ENCODE measurements at places on chromosomes 2 and 18. TPM values are rescaled to one million over a fixed set of nuclear protein-coding genes. Genes with fewer than 3 reads are reported as not detected.
A peak's percentile ranks its signal among the peaks of the same experiment; 100 is the strongest.

DNA sequence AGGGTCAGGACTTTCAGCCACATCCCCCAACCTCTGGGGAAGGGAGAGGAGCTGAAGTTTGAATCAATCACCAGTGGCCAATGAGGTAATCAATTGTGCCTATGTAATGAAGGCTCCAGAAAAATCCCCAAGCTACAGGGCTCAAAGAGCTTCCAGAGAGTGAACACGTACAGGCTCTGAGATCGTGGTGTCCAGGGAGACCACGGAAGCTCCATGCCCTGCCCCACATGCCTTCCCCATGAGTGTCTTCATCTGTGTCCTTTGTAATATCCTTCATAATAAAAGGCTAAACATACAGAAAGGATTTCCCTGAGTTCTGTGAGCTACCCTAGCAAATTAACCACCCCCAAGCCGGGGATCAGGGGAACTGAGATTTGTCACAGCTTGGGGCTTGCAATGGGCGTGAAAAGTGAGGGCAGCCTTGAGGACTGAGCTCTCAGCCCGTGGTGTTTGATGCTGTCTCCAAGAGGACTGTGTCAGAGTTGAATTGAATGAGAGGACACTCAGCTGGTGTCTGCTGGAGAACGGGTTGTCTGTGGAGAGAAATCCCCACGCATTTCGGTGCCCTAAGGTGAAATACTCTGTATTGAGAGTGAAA lies 25.5 kb upstream of the TUBB6 start:
- peaks cover 8% of the 10 kb centered on the region for H3K4me1 ChIP-seq
- H3K4me3 ChIP-seq = no peak overlapping the region
- no peaks in the 10 kb centered on the region for H3K36me3 ChIP-seq
- DNase-seq = no peak

The ERBB4 gene
- total RNA-seq = 1.6 TPM

- no peak overlapping the region for H3K4me3 ChIP-seq
- peaks cover 43% of the 10 kb centered on the region for H3K4me1 ChIP-seq
- H3K36me3 ChIP-seq = no peaks in the 10 kb centered on the region
- no peak overlapping the region for H3K27ac ChIP-seq
- no peak for DNase-seq
Observed at GRCh38 chr2:98498703-98499440, 54.2 kb downstream of the INPP4A start.

The CIDEA gene
- total RNA-seq = not detected

DNA sequence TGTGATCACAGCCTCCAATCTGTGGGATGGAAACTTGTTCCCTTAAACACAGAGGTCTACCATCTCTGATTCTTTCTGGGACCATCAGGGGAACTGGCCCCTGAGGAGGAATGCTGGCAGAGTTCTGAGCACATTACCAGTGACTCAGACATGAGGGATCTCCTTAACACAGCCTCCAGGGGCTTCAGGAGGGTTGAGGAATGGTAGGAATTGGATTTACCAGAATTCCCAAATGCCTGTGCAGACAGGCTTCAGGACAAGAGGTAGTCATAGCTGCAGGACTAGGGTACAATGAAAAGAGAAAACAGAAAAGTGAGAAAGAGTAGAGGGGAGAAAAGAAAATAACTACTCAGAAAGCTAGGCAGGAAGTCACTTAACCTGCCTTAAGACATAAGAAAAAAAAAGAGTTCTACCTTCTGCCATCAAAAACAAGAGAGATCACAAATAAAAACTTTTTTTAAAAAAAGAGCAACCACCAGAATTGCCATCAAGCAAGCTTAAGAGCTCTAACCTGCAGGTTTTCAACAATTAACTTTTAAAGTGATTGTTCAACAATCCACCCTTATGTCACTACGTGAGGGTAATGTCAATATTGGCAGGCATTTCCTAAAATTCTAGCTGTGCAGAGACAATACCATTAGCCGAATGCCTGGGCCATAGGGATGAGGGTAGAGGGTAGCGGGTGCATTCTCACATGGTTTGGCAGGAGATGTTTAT lies 524.4 kb downstream of the BCL11A start:
- no peak overlapping the region for H3K27ac ChIP-seq
- no peak for DNase-seq
- no peaks in the 10 kb centered on the region for H3K27me3 ChIP-seq

The MYCN gene
- 0.25 TPM for total RNA-seq

- H3K4me1 ChIP-seq = peaks cover 10% of the 10 kb centered on the region
- no peaks in the 10 kb centered on the region for H3K27me3 ChIP-seq
- H3K36me3 ChIP-seq = no peaks in the 10 kb centered on the region
Observed at GRCh38 chr2:43170405-43171105, 55.9 kb downstream of the ZFP36L2 start.

The KATNAL2 gene
- 2.7 TPM for total RNA-seq

DNA sequence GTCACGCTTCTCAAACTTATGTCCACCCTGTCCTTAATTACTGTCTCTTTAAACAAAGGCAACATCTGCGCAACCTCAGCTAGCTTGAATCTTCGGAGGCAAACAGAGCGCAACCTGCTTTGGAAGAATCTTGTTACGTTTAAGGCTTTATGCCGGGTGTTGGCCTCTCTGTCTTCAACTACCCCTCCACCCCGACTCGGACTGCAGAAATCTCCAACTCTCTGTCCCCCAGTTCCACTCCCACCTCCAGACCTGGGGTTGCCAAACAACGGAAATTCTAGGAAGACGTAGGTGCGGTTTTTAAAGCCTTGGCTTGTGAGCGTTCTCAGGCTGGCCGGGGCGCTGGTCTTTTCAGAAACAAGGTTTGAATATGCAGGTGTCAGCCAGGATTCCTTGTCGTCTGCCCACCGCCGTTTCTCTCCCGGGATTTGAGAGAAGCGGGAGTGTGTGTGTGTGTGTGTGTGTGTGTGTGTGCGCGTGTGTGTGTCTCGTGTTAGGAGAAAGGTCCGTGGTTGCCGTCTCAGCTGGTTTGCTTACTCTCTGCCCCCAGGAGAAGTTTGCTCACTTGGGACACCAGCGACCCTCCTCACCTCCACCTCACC lies 1.1 kb upstream of the ONECUT2 start:
- peaks cover 34% of the 10 kb centered on the region for H3K4me1 ChIP-seq
- DNase-seq = no peak
- peaks cover 89% of the 10 kb centered on the region for H3K27me3 ChIP-seq
- H3K27ac ChIP-seq = no peak overlapping the region

DNA sequence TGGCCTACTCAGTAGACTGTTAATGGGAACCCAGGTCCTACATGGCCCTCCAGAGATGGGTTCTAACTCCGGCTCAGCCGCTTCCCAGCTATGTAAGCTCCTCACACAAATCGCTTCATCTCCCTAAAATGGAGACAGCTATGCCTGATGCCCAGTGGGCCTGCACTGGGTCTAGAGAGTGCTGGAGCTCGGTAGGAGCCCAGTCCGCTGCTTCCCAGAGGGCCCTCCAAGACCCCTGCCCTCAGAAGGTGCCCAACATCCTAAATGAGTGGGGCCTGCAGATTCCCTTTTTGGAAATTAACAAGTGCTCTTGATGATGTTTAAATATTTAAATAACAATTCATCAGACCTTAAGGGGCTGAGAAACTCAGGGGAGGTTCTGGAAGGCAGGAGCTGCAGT lies 47.1 kb downstream of the HS1BP3 start:
- H3K27ac ChIP-seq = peak overlapping the region; percentile 65
- no peaks in the 10 kb centered on the region for H3K36me3 ChIP-seq
- no peaks in the 10 kb centered on the region for H3K27me3 ChIP-seq

The PROKR1 gene
- 0.10 TPM for total RNA-seq

The SGPP2 gene
- total RNA-seq = not detected
